ENCODE measurements at places on chromosomes 1 and 21.
A peak's percentile ranks its signal among the peaks of the same experiment; 100 is the strongest.

DNA sequence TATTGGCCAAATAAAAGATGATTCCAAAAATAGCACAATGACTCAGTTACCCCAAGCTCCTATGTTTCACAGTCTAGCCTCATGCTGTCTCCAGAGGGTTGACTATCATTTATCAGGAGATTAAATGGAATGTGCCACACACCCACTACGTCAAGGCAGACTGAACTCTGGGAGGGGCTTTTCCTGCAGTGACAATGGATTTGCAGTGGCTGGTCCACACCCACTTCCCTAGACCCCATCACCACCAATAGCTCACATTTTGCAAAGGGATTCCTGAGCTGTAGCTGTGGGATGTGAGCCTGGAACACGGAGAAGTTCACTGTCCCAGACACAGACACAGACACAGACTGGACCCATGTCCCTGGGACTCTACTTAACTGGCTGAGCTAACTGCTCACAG lies 77.1 kb downstream of the HLCS start:
- peaks cover 51% of the 10 kb centered on the region for H3K36me3 ChIP-seq
- no peak for DNase-seq
- H3K27ac ChIP-seq: no peak overlapping the region
- H3K27me3 ChIP-seq: no peaks in the 10 kb centered on the region
- H3K4me1 ChIP-seq: no peaks in the 10 kb centered on the region
- H3K4me3 ChIP-seq: no peak overlapping the region

GRCh38 chr21:40976198-40977109 lies 129.5 kb upstream of the DSCAM start:
- no peak overlapping the region for H3K4me3 ChIP-seq
- peaks cover 8% of the 10 kb centered on the region for H3K4me1 ChIP-seq
- H3K27ac ChIP-seq: no peak overlapping the region
- peaks cover 6% of the 10 kb centered on the region for H3K27me3 ChIP-seq

GRCh38 chr1:53188099-53188498 lies 8.5 kb upstream of the CPT2 start:
- no peak for DNase-seq
- H3K27ac ChIP-seq: no peak overlapping the region
- H3K27me3 ChIP-seq: peaks cover 26% of the 10 kb centered on the region
- no peak overlapping the region for H3K4me3 ChIP-seq
- H3K4me1 ChIP-seq: no peaks in the 10 kb centered on the region
- no peaks in the 10 kb centered on the region for H3K36me3 ChIP-seq

DNA sequence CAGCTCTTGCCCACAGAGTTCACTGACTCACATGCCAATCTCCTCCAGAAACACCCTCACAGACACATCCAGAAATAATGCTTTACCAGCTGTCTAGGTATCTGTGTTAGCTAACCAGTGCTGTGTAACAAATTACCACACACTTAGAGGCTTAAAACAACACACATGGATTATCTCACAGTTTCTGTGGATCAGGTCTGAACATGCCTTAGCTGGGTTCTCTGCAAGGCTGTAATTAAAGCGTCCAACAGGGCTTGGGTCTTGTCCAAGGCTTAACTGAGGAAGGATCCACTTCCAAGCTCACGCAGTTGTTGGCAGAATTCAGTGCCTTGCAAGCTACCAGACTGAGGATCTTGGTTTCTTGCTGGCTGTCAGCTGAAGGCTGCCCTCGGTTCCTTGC lies 92.5 kb upstream of the RGS4 start:
- H3K36me3 ChIP-seq: no peaks in the 10 kb centered on the region
- DNase-seq: no peak
- H3K4me3 ChIP-seq: no peak overlapping the region
- peaks cover 5% of the 10 kb centered on the region for H3K27me3 ChIP-seq
- no peaks in the 10 kb centered on the region for H3K4me1 ChIP-seq

DNA sequence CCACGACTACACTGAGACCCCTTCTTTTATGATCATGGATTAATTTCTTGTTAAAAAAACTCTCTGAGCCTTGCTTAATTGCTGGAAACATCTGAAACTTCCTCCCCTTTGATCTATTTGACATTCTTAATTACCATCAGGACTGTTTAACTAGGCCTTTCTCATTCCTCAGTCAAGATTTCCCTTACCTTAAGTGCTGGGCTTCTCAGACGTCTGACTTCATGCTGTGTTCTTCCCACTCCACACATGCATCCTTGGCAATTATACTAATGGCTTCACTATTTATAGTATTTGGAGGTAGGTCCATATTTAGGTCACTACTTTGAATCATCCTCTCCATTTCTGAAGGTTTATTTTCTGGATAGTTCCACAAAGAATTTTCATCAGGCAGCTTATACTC lies 341.3 kb upstream of the TMPRSS15 start:
- no peaks in the 10 kb centered on the region for H3K4me1 ChIP-seq
- H3K27me3 ChIP-seq: no peaks in the 10 kb centered on the region
- no peaks in the 10 kb centered on the region for H3K36me3 ChIP-seq
- no peak overlapping the region for H3K27ac ChIP-seq

DNA sequence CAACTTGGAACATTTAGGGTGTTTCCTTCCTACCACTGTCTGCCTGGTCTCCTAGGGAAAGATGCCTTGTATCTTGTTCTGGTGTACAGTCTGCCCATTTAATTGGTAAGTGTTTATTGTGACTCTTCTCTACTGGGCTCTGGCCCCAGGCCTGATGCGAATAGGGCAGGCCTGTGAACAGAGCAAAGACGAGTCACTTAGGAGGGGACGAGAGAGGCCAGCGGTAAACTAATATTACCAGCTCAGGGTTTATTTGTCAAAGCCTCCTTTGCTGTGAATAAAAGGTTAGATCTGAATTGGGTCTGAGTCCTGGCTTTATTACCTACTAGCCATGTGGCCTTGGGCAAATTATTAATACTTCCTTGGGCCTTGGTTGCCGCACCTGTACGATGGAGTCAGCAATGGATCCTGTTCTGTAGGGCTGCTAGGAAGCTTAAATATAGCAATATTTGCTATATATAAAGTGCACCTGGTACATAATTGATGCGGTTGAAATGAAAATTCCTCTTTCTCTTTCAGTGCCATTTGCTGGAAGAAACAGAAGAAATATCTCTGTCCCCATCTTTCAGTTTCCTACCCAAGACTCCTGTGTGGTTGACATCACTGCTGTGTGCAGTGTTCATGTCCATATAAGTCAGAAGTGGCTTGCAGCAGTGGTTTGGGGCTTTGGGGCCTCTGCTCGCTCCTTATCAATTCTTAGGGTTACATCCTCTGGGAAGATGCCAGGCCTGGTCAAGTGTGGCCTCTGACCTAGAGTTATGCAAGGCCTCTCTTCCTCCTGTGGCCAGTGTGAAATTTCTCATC lies 32.4 kb downstream of the MAPKAPK2 start:
- H3K36me3 ChIP-seq: peaks cover 4% of the 10 kb centered on the region
- no peaks in the 10 kb centered on the region for H3K27me3 ChIP-seq
- no peak for DNase-seq
- peak overlapping the region; percentile 55 for H3K4me3 ChIP-seq
- H3K27ac ChIP-seq: peak overlapping the region; percentile 9
- peaks cover 52% of the 10 kb centered on the region for H3K4me1 ChIP-seq

Data from stimulated activated naive B cell treated with anti-CD40 and anti-IgM and Interleukin-4, amounts not matched to agents 10 μg/mL and 1 μg/mL and 100 μg/mL, for 72 hours (primary cell).